ENCODE measurements at places on chromosomes 4 and X.

DNA sequence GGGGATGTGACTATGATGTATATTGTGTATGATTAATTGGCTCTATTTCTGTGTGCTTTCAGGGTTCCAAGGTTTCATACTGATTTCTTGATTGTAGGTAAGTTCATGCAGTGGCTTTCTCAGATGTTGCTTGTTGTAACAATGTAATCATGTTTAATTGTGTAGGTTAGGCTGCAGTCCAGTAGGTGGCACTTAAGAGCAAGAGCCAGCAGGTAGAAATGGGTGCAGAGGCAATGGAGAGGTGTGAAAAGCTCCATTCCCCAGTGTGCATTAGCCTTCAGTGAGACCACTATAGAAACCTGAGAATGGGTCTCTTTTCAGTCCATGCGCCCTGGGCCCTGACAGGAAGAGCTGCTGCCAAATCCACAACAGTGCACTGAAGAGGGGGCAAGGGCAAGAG is 28.2 kb downstream of the DCAF12L2 start:
- no peak for DNase-seq

DNA sequence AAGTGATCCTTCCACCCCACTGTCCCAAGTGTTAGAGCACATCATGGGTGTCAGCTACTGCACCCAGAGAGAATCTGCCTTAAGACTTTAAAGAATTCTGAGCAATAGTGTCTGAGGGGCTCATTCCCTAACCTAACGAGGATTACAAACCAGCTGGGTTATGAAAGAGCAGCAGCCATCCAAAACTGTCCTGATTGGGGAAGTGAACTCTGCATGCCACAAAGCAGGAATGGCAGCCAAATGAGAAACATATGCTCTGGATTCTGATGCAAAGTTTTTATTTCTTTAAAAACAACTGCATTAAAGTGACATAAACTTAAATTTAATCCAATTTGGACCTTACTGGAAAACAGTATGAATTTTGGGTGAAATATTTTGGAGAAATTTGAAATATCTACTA is 103.2 kb downstream of the ANXA3 start:
- no peak for DNase-seq

- no peak for DNase-seq
These were observed 56.9 kb downstream of the NSG1 start for GRCh38 chr4:4443821-4444220.

- DNase-seq: no peak
These were observed 66.7 kb upstream of the PGRMC2 start for GRCh38 chr4:128354205-128354821.

DNA sequence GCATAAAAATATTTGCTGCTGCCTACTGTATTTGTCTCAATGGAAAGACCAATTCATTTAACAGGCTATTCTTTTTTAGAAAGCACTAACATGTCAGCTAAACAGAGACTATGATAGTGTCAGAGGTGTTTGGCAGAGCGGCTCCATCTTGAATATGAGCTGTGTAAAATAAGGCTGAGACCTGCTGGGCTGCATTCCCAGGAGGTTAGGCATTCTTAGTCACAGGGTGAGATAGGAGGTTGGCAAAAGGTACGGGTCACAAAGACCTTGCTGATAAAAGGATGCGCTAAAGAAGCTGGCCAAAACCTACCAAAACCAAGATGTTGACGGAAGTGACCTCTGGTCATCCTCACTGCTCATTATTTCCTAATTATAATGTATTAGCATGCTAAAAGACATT is 41.8 kb downstream of the NPY5R start:
- no peak for DNase-seq
